Cardiac muscle cell (in vitro differentiated cells and primary cell): ENCODE measurements at places on chromosomes 1 and 21. TPM values are rescaled to one million over a fixed set of nuclear protein-coding genes. Genes with fewer than 3 reads are reported as not detected.

Gene TAF13
- polyA plus RNA-seq = 4.5 and 7.2 TPM in 2 replicates

Gene UQCRHL
- polyA plus RNA-seq = 2.5 and 3.2 TPM in 2 replicates

DNA sequence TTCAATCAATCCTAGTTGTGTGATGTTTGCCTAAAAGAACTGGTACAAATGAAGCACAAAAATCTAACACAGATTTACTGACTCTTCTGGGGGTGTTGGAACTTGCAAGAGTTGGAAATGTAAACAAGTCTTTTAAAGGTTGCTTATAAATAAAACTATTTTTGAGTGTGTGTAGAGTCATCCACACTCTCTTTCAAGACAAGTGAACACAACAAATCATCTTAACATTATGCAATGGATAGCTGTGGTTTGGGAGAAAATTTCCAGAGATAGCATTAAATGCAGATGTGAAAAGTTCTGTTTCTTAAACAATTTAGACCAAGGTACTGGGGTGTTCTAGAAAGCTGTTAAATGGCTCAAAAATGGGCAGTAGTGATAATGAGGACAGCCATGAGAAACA lies 28.7 kb downstream of the C1orf87 start:
- DNase-seq = no peak

Gene KRTAP13-2
- not detected in 2 replicates for polyA plus RNA-seq

DNA sequence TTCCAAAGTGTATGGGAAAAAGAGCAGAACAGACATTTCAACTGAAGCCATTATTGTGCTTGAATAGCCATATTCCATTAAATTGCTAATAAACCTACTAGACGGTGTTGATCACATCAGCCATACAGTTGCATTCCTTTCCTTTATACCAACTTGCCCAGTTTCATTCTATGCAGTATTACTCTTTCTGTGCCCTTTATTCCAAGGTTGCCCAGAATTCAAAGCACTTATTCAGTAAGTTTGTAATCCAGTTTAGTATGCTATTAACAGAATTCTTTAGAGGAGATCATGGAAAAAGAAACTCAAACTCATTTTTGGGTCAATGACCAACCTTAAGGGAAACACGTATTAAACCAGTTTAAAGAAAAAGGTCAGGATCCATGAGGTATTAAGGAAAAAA lies 89.5 kb downstream of the DDAH1 start:
- no peak for DNase-seq
